Naive thymus-derived CD8-positive, alpha-beta T cell (primary cell): ENCODE measurements at places on chromosomes 12 and 14. TPM values are rescaled to one million over a fixed set of nuclear protein-coding genes. Genes with fewer than 3 reads are reported as not detected.

Gene MYF6
- total RNA-seq, result not detected

Gene DDX54
- 76.1 TPM for total RNA-seq

Gene STAB2
- not detected for total RNA-seq

Gene KRT7
- total RNA-seq, result not detected

Gene PSEN1
- 46.3 TPM for total RNA-seq

Gene RNASE1
- 5.6 TPM for total RNA-seq

Gene TAS2R19
- 4.7 TPM for total RNA-seq

Gene TAS2R30
- 4.3 TPM for total RNA-seq

Gene PRIMA1
- total RNA-seq, result not detected

Gene RERGL
- not detected for total RNA-seq

- peaks cover 13% of the 10 kb centered on the region for H3K36me3 ChIP-seq
- H3K27me3 ChIP-seq, result no peaks in the 10 kb centered on the region
- DNase-seq, result no peak
- peaks cover 26% of the 10 kb centered on the region for H3K4me1 ChIP-seq
Observed at GRCh38 chr12:109951751-109952150, 44.4 kb downstream of the GIT2 start.

- H3K36me3 ChIP-seq, result no peaks in the 10 kb centered on the region
- no peak overlapping the region for H3K27ac ChIP-seq
- H3K4me1 ChIP-seq, result no peaks in the 10 kb centered on the region
- no peak for DNase-seq
- H3K27me3 ChIP-seq, result no peaks in the 10 kb centered on the region
- H3K4me3 ChIP-seq, result no peak overlapping the region
Observed at GRCh38 chr14:52902971-52903619, 47.8 kb downstream of the FERMT2 start.

DNA sequence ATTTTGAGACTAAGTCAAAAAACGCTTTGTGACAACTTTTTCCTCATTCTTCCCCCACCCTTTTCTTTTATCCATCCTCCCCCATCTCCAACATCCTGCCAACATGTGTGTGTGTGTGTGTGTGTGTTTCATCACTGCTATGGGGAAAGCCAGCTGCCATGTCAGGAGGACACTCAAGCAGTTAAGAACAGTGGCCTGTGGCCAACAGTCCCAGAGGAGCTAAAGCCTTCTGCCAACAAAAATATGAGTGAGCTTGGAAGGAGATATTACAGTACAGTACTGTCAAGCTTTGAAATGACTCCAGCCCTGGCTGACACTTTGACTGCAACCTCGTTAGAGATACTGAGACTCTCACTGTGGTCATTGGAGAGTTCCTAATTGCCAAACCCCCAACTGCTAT, 5.0 kb upstream of the CSRP2 start:
- H3K36me3 ChIP-seq, result no peaks in the 10 kb centered on the region
- peaks cover 4% of the 10 kb centered on the region for H3K4me1 ChIP-seq
- no peak for DNase-seq
- no peak overlapping the region for H3K4me3 ChIP-seq
- H3K27me3 ChIP-seq, result peaks cover 16% of the 10 kb centered on the region

- H3K27ac ChIP-seq, result no peak overlapping the region
- H3K4me3 ChIP-seq, result no peak overlapping the region
- peaks cover 9% of the 10 kb centered on the region for H3K36me3 ChIP-seq
- H3K27me3 ChIP-seq, result peaks cover 1% of the 10 kb centered on the region
Observed at GRCh38 chr12:91702843-91703425, 442.7 kb downstream of the BTG1 start.

GRCh38 chr14:67440513-67440912, 28.5 kb upstream of the PLEK2 start:
- H3K27me3 ChIP-seq, result peaks cover 9% of the 10 kb centered on the region
- no peaks in the 10 kb centered on the region for H3K36me3 ChIP-seq
- no peak overlapping the region for H3K4me3 ChIP-seq
- no peak for DNase-seq
- H3K4me1 ChIP-seq, result no peaks in the 10 kb centered on the region

- DNase-seq, result peak; percentile 65
- H3K4me3 ChIP-seq, result peak overlapping the region; percentile 48
- H3K4me1 ChIP-seq, result peaks cover 48% of the 10 kb centered on the region
- H3K36me3 ChIP-seq, result no peaks in the 10 kb centered on the region
- peaks cover 25% of the 10 kb centered on the region for H3K27me3 ChIP-seq
- H3K27ac ChIP-seq, result no peak overlapping the region
Observed at GRCh38 chr14:50875359-50876070, 3.7 kb downstream of the ABHD12B start.

GRCh38 chr14:77883847-77884238, 83.9 kb downstream of the ADCK1 start:
- no peaks in the 10 kb centered on the region for H3K27me3 ChIP-seq
- no peak overlapping the region for H3K4me3 ChIP-seq
- no peak for DNase-seq

GRCh38 chr14:82239223-82239622, 705.6 kb upstream of the SEL1L start:
- no peak overlapping the region for H3K27ac ChIP-seq
- no peaks in the 10 kb centered on the region for H3K27me3 ChIP-seq
- no peak for DNase-seq
- no peak overlapping the region for H3K4me3 ChIP-seq
- H3K36me3 ChIP-seq, result peaks cover 5% of the 10 kb centered on the region

GRCh38 chr14:23481979-23482822, 12.7 kb downstream of the NGDN start:
- no peak overlapping the region for H3K27ac ChIP-seq
- H3K36me3 ChIP-seq, result peaks cover 71% of the 10 kb centered on the region
- H3K4me1 ChIP-seq, result peaks cover 20% of the 10 kb centered on the region
- no peak for DNase-seq
- H3K4me3 ChIP-seq, result no peak overlapping the region

GRCh38 chr14:92493024-92493423, 20.6 kb upstream of the RIN3 start:
- no peak overlapping the region for H3K4me3 ChIP-seq
- H3K36me3 ChIP-seq, result no peaks in the 10 kb centered on the region
- no peak for DNase-seq
- no peak overlapping the region for H3K27ac ChIP-seq
- H3K27me3 ChIP-seq, result no peaks in the 10 kb centered on the region
- H3K4me1 ChIP-seq, result peaks cover 6% of the 10 kb centered on the region

GRCh38 chr12:49013428-49013827, 5.1 kb downstream of the PRKAG1 start:
- H3K36me3 ChIP-seq, result peaks cover 8% of the 10 kb centered on the region
- H3K4me1 ChIP-seq, result peaks cover 33% of the 10 kb centered on the region
- no peaks in the 10 kb centered on the region for H3K27me3 ChIP-seq
- no peak overlapping the region for H3K4me3 ChIP-seq
- H3K27ac ChIP-seq, result no peak overlapping the region

GRCh38 chr14:100025111-100025510, 40.1 kb upstream of the EVL start:
- peaks cover 12% of the 10 kb centered on the region for H3K4me1 ChIP-seq
- no peak overlapping the region for H3K4me3 ChIP-seq
- H3K27me3 ChIP-seq, result peaks cover 1% of the 10 kb centered on the region
- H3K36me3 ChIP-seq, result no peaks in the 10 kb centered on the region
- H3K27ac ChIP-seq, result no peak overlapping the region

GRCh38 chr14:36495666-36496065, 24.4 kb downstream of the NKX2-1 start:
- H3K36me3 ChIP-seq, result no peaks in the 10 kb centered on the region
- H3K4me1 ChIP-seq, result no peaks in the 10 kb centered on the region
- DNase-seq, result no peak
- no peak overlapping the region for H3K27ac ChIP-seq
- H3K4me3 ChIP-seq, result no peak overlapping the region

- no peak overlapping the region for H3K4me3 ChIP-seq
- DNase-seq, result no peak
- H3K27ac ChIP-seq, result no peak overlapping the region
- no peaks in the 10 kb centered on the region for H3K27me3 ChIP-seq
Observed at GRCh38 chr14:68305738-68306137, 486.2 kb downstream of the RAD51B start.

DNA sequence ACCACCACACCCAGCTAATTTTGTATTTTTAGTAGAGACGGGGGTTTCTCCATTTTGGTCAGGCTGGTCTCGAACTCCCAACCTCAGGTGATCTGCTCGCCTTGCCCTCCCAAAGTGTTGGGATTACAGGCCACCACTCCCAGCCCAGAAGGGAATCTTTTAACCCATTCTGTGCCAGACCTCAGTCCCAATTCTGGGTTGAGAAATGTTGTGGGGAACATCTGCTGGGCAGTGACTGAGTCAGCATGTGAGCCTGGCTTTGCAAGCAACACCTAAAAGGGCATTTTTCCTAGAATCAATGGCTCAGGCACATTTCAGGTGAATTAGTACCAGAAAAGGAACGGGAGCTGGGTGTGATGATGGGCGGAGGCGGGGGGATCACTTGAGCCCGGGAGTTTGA, 7.6 kb upstream of the SPATS2 start:
- peaks cover 4% of the 10 kb centered on the region for H3K4me1 ChIP-seq
- H3K27me3 ChIP-seq, result peaks cover 21% of the 10 kb centered on the region
- no peak for DNase-seq
- no peak overlapping the region for H3K27ac ChIP-seq

GRCh38 chr12:71973687-71974086, 35.0 kb downstream of the TPH2 start:
- no peaks in the 10 kb centered on the region for H3K4me1 ChIP-seq
- H3K36me3 ChIP-seq, result no peaks in the 10 kb centered on the region
- DNase-seq, result no peak
- H3K27ac ChIP-seq, result no peak overlapping the region

DNA sequence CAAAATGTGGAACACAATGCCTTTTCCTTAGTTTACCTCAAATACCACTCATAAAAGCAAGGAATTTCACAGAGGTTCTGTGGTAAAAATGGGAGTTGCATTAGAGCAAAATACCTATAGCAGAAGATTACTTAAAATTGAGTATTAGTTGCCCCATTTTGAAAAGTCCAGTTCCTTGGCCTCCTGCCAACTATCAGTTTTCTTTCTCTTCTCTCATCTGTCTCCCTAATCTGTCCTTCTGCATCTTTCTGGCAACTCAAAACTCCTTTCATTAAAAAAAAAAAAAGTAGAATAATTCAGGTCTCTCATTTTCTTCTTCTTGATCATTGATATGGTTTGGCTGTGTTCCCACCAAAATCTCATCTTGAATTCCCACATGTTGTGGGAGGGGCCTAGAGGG, 127.3 kb downstream of the ATP23 start:
- H3K36me3 ChIP-seq, result no peaks in the 10 kb centered on the region
- no peaks in the 10 kb centered on the region for H3K27me3 ChIP-seq
- DNase-seq, result no peak
- H3K4me1 ChIP-seq, result peaks cover 2% of the 10 kb centered on the region
- no peak overlapping the region for H3K27ac ChIP-seq

- H3K27ac ChIP-seq, result peak overlapping the region; percentile 74
- no peaks in the 10 kb centered on the region for H3K27me3 ChIP-seq
- H3K36me3 ChIP-seq, result no peaks in the 10 kb centered on the region
- peaks cover 40% of the 10 kb centered on the region for H3K4me1 ChIP-seq
Observed at GRCh38 chr12:120229071-120229486, 28.2 kb upstream of the RPLP0 start.

- H3K27me3 ChIP-seq, result no peaks in the 10 kb centered on the region
- H3K36me3 ChIP-seq, result peaks cover 7% of the 10 kb centered on the region
- H3K4me3 ChIP-seq, result no peak overlapping the region
- no peak overlapping the region for H3K27ac ChIP-seq
Observed at GRCh38 chr12:129467726-129468125, 436.1 kb downstream of the TMEM132D start.

DNA sequence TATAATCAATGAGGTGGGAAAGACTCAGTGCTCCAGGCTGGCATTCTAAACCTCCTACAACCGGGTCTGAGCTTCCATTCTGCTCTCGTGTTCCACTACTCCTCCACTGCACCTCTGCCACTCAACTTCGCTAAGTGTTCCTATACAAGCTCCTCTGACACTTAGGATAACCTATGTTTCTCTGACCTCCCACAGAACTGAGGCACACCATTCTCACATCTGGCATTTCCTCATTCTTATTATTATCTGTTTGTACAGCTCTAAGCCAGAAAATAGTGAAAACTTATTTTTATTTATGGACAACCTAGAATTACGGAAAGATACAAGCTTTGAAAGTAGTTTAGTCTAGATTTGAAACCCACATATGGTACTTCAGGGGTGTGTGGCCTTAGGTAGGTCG, 127.0 kb downstream of the MED13L start:
- H3K27me3 ChIP-seq, result no peaks in the 10 kb centered on the region
- no peak for DNase-seq
- H3K36me3 ChIP-seq, result no peaks in the 10 kb centered on the region
- no peak overlapping the region for H3K27ac ChIP-seq

DNA sequence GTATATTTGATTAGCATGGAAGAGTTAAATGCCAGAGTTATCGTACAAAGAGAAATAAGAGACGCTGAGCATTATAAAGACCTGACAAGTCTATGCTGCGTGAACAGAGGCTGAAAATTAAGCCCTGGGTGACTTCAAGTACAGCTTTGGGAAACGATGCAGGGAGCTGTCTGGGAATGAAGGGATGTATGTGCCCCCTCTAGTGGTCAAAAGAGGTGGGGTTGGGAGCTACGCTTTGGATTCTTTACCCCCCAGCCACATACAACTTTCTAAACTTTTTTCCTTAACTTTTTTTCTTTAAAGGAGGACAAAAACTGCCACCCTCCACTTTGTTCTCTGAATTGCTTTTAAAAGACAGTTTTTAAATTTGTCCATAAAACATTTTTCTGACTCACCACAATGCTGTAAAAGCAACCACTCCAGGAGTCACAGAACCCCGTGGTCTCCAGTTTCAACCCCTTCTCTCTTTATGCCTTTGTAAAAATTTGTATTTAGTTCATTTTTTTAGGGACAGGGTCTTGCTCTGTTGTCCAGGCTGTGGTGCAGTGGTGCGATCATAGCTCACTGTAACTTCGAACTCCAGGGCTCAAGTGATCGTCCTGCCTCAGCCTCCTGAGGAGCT, 59.4 kb downstream of the ZNF664 start:
- no peaks in the 10 kb centered on the region for H3K36me3 ChIP-seq
- H3K4me1 ChIP-seq, result no peaks in the 10 kb centered on the region
- no peak for DNase-seq
- H3K27ac ChIP-seq, result no peak overlapping the region
- H3K4me3 ChIP-seq, result no peak overlapping the region

- peak; percentile 60 for DNase-seq
- no peaks in the 10 kb centered on the region for H3K27me3 ChIP-seq
- peaks cover 6% of the 10 kb centered on the region for H3K4me1 ChIP-seq
- no peak overlapping the region for H3K4me3 ChIP-seq
- H3K36me3 ChIP-seq, result no peaks in the 10 kb centered on the region
Observed at GRCh38 chr14:105891631-105892452, 365.5 kb downstream of the TMEM121 start.

- H3K4me3 ChIP-seq, result no peak overlapping the region
- no peak for DNase-seq
- no peaks in the 10 kb centered on the region for H3K36me3 ChIP-seq
- no peak overlapping the region for H3K27ac ChIP-seq
Observed at GRCh38 chr14:90500665-90501370, 104.0 kb downstream of the CALM1 start.
